ENCODE measurements at places on chromosomes 3 and 15.

- DNase-seq = no peak
Measured at GRCh38 chr15:44264148-44264547, 24.4 kb upstream of the GOLM2 start.

DNA sequence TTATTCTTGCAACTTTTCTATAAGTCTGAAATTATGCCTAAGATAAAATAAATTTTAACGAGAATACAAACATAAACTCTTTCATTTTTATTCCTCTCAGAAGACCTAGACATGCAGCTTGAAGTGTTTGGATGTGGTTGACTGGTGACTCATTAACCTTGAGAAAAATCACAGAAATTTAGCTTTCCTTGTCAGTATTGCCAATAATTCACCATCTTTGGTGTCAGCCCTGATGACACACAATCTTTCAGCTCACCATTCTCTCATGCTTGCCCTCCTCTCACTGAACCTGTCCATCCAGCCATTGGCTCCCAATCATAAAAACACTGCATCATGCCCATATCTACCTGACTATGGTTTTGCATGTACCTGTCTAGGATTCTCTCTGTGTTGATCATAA lies 22.6 kb upstream of the TNFAIP8L3 start:
- no peak for DNase-seq

- no peak for DNase-seq
Measured at GRCh38 chr15:39238443-39238842, 342.4 kb upstream of the THBS1 start.

DNA sequence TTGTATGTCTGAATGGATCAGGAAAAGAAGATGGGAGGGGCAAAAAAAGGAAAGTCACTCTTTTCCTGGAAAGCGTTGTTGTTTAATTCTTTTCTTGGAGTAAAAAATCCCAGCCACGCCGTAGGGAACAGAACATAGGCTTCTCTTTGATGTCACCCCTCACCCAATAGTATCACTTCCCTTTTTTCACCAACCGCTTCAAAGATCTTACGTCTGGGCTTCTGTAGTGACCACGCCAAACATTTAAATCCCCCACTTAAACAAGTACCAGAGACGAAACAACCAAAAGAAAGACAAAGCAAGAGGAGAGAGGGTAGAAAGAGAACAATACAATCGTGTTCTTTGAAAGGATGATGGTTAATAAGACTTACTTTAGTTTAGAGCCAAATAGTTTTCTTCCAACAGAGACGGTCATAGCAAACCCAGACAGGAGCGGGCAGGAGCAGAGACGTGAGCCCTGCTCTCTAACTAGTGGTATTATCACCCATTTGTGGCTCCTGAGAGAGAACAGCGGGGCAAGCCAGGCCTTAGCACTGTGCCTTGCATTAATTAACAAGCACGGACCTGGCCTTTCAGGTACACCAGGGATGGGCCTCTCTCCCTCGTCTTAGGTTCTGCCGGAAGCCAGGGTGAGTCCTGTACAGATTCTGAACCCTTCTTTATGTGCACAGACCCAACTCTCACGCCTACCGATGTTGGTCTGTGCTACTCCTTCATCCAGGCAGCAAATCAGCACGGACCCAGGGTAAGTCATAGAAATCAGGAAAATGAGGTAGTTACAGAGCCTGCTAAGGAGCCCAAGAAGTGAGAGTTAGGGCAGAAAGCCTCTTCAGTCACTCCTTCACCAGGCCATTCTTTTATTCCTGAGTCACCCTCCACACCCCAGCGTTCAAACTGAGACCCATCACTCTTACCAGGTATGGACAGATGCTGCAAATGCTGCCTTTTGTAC lies 28.2 kb upstream of the BCL6 start:
- peak; percentile 23 for DNase-seq

GRCh38 chr15:66593219-66593780 lies 27.5 kb upstream of the LCTL start:
- no peak for DNase-seq

DNA sequence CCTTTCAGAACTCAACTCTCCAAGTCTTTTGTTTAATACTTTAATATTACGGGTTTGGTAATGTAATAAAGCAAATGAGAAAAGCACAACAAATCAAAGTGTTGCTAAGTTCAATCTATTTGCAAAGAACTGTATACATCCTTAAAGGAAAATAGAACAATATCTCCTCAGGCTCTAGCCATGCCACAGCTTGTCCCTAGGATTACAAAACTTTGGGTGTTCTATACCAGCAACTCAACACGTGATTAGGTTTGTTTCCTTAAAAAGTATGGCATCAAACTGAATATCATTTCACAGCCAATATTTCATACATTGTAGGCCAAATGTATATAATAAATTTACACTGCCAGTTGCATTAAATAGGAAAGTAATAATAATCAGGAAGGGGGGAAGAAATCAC lies 418.6 kb upstream of the MDFIC2 start:
- DNase-seq = no peak

GRCh38 chr3:55165278-55165677 lies 237.4 kb upstream of the LRTM1 start:
- no peak for DNase-seq

DNA sequence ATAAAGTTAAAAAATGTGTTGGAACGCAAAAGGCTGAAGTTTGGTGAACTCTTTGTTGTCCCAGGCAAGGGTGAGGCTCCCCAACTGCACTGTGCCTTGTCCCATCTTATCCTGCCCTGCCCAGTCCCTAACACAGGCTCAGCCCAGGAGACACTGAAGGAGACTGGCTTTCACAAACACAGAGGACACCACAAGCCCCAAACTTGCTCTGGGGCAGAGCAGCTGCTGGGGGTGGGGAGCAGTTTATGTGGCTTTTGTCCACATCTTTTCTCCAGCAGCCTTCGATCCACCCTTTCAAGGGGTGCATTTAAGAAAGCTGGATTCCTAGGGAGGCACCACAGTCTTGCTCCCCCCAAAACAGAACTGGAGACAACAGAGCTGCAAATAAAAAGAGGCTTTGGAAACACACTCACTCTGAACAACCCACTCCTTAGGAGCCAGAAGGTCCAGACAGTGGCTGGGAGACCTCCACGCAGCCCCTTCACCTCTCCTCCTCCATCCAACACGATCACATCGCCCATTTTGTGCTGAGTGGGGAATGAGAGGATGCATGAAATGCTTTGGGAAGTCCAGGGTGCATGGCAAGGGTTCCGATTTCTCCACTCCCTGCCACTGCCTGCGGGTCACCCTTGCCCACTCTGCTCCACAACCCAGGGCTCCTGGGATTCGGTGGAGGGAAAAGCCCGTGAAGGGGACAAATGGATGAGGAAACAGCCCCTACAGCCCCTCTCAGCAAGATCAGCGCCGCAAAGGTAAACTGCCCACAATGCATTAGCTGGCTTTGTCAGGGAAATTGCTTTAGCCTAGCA lies 260.5 kb upstream of the TLE3 start:
- DNase-seq = no peak
